ENCODE measurements at places on chromosomes 5 and 9.

DNA sequence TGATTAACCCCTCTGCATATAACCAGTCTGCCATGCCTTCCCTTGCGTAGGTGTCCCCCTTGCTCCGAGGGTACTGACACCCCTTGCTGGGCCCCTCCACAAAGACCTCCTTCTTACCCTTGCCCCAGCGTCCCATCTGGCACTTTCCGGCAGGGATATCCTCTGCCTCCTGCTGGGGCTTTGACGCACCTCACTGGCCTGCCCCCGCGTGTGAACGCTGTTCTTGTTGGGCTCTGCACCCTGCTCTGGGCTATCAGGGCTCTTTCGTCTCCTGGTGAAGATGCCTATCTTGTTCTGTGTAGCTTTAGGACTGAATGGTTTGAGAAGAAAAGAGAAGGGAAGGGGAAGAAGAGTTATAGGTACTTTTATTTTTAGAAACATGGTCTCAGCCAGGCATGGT, 53.0 kb downstream of the SUB1 start:
- no peaks in the 10 kb centered on the region for H3K36me3 ChIP-seq
- H3K27ac ChIP-seq = no peak overlapping the region
- no peaks in the 10 kb centered on the region for H3K27me3 ChIP-seq
- no peak overlapping the region for H3K4me3 ChIP-seq

GRCh38 chr9:113528811-113529210, 65.3 kb downstream of the RGS3 start:
- H3K36me3 ChIP-seq = no peaks in the 10 kb centered on the region
- no peaks in the 10 kb centered on the region for H3K4me1 ChIP-seq
- H3K27me3 ChIP-seq = no peaks in the 10 kb centered on the region
- H3K4me3 ChIP-seq = no peak overlapping the region

- H3K36me3 ChIP-seq = peaks cover 5% of the 10 kb centered on the region
- H3K27me3 ChIP-seq = no peaks in the 10 kb centered on the region
- peaks cover 10% of the 10 kb centered on the region for H3K4me1 ChIP-seq
These were observed 496 bp downstream of the MAPK9 start for GRCh38 chr5:180291234-180291940.

DNA sequence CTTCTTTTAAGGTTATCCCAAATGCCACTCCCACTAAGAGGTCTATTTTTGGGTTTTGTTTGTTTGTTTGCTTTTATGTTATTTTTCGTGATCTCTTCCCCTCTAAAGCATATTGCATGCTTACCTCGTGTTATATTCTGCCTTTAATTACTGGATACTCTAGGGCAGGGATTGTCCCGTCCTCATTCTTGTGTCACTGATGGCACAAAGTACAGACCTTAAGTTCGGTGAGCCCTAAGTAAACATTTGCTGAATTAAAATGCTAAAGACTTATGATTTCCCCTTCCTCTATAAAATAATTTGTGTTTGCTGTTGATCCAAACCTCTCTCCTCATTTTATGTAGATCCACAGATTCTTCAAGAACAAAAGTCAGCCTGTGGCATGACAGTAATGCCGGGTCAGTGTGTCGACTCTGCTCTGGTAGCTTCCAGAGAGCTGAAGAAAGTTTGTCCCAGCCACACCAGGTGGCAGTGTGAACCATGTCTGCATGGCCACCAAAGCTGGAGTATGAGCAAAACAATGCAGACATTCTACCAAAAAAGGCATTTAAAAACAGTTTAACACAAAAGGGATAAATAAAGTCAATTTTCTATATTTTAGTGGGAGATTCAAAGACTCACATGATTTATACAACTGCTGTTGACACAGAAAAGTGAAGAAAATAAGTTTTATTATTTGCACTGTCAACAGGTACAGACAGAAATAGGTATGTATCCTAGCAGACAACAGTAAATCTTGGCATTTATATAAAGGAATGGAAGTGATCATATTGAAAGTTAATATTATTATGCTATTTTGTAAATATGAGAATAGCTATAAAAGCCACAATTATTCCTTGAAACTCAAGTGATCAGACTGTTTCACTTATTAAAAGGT, 17.9 kb upstream of the POC5 start:
- H3K36me3 ChIP-seq = no peaks in the 10 kb centered on the region
- peaks cover 19% of the 10 kb centered on the region for H3K27me3 ChIP-seq
- no peaks in the 10 kb centered on the region for H3K4me1 ChIP-seq

- no peak overlapping the region for H3K27ac ChIP-seq
- no peak overlapping the region for H3K4me3 ChIP-seq
- no peak for DNase-seq
- H3K4me1 ChIP-seq = no peaks in the 10 kb centered on the region
These were observed 196.2 kb downstream of the RGS3 start for GRCh38 chr9:113659740-113660139.

GRCh38 chr5:45532826-45533624, 163.2 kb downstream of the HCN1 start:
- no peak overlapping the region for H3K27ac ChIP-seq
- peaks cover 39% of the 10 kb centered on the region for H3K27me3 ChIP-seq
- DNase-seq = no peak
- no peak overlapping the region for H3K4me3 ChIP-seq
- no peaks in the 10 kb centered on the region for H3K4me1 ChIP-seq

- no peak overlapping the region for H3K27ac ChIP-seq
- no peak overlapping the region for H3K4me3 ChIP-seq
These were observed 111.6 kb downstream of the WNK2 start for GRCh38 chr9:93295456-93296076.

DNA sequence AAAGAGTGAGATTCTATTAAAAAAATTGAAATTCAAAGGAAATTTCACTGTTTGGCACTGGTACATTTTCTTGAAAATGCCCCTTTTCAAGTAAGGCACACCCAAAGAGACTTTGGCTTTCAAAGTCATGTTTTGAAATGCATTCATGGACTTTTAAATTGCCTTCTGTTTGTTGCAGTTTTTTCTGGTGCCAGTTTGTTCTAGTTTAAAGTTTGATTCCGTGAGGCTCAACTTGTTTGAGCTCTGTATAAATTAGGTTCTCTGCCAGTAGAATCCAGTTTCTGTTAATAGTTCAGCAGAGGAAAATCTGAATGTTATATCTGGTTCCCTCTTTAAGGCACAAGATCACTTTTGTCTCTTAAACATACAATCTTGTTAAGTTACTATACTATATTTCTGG, 16.4 kb downstream of the ATP6V0E1 start:
- peaks cover 18% of the 10 kb centered on the region for H3K4me1 ChIP-seq
- peak overlapping the region; percentile 71 for H3K27ac ChIP-seq
- H3K36me3 ChIP-seq = peaks cover 39% of the 10 kb centered on the region
- H3K27me3 ChIP-seq = no peaks in the 10 kb centered on the region
- H3K4me3 ChIP-seq = no peak overlapping the region

DNA sequence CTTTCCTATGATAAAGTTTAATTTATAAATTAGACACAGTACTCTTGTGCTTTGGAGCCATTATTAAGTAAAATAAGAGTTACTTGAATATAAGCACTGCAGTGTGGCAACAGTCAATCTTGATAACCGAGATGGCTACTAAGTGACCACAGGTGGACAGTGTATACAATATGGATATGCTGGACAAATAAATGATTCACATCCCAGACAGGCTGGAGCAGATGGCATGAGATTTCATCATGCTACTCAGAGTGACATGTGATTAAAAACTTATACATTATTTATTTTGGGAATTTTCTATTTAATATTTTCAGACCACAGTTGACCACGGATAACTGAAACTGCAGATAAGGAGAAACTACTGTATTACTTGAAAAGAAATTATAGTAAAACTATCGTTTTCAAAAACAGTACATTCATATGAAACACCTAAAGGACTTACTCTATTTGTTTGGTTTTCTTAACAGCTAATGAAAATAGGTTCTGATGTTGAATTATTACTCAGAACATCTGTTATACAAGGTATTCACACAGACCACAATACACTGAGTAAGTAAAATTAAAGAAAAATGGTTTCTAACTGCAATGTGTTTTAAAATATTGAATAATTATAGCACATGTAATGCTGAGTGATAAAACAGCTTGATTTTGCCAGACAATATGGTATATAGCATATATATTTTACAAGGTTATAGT, 16.0 kb downstream of the LYRM7 start:
- peaks cover 41% of the 10 kb centered on the region for H3K36me3 ChIP-seq
- H3K4me1 ChIP-seq = peaks cover 10% of the 10 kb centered on the region

DNA sequence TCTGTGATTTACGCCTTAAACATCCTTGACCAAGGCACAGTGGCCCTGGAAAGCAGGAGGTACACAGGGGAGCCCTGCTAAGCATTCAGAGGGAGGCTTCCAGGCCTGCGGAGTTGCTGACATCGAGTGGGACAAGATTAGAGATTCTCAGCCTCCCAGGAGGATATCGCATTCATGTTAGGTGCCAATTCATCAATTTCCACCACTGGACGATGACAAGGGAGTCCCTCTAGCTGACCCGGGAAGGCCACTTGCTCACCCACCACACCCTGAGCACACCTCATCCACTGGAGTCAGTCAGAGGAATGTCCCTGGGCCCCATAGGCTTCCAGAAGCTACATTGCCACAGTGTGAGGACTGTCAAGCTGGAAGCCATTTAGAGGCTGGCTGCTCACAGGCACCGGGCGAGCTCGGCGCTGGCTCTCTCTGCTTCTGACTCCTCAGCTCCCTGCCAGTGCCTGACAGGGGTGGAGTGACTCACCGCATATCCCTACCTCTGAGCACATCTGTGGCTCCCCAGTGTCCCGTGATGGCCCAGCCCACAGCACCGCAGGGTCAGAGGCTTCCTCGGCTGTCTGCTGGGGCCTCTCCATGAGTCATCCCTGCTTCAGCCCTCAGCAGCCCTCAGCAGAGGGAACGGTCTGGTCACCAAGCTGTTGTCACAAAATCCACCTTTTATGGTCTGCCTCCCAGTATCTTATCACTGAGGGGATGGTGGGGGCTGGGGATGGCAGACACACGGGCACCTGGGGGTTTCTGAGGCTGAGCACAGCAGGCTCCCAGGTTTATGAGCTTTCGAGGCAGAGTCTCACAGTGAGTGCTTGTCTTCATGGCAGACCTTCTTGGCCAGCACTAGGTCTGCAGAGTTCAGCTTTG, 117.5 kb downstream of the ZNF608 start:
- H3K27me3 ChIP-seq = no peaks in the 10 kb centered on the region
- peak; percentile 91 for DNase-seq
- no peak overlapping the region for H3K4me3 ChIP-seq
- no peak overlapping the region for H3K27ac ChIP-seq
- H3K4me1 ChIP-seq = peaks cover 11% of the 10 kb centered on the region
- H3K36me3 ChIP-seq = no peaks in the 10 kb centered on the region

DNA sequence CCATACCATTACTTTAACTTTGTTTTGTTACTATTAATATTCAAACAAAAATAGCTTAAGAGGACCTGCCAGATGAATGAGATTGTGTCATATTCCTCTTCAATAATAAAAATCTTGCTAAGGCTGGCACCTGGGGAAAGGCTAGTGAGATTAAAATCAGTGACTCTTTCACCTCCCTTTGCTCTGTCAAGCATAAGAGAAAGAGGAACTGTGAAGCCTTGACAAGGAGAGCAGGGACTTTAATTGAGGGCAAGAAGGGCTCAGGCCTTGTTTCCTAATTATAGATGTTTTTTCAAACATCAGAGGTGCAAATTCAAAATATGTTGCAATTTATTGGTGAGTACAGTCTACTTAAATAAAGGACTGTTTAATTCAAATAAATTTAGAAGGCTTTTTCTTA, 91.7 kb downstream of the SPATA31D1 start:
- no peaks in the 10 kb centered on the region for H3K36me3 ChIP-seq
- DNase-seq = no peak
- H3K4me1 ChIP-seq = no peaks in the 10 kb centered on the region
- H3K4me3 ChIP-seq = no peak overlapping the region
- H3K27me3 ChIP-seq = no peaks in the 10 kb centered on the region
- H3K27ac ChIP-seq = no peak overlapping the region

Data from RWPE2 (cell line).